Activated CD8-positive, alpha-beta memory T cell treated with anti-CD3 and anti-CD28 coated beads for 24 hours (primary cell): ENCODE measurements at places on chromosomes 16 and 17.

DNA sequence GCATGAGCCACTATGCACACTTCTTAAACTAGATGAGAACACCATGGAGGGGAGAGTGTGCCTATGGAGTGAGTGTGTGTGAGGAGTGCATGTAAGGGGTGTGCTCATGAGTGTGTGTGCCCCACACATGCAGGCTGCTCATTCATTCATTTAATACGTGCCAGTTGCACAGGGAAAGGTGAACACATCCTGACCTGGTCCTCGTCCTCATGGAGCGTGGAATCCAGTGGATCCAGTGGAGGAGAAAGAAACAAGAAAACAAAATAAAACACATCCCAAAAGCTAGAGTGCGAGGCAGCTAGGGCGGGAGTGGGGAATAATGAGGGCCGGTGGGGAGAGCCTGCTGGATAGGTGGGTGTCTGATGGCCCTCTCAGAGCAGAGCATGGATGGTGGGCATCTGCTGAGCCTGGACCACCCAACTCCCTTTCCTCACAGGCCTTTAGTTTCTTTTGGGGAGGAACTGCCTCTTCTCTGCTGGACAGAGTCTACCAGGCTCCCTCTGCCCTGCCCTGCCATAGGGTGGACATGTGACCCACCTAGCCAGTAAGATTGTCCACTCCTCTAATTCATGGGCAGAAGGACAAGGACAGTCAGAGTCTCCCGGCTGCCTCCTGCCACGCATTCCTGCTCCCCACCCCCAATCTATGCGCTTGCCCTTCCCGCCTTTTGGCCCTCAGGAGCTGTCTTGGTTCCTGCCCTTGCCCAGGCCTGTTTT is 204.3 kb downstream of the RAB11FIP4 start:
- DNase-seq: no peak

GRCh38 chr17:73652886-73653480 is 8.7 kb upstream of the SDK2 start:
- no peak for DNase-seq

DNA sequence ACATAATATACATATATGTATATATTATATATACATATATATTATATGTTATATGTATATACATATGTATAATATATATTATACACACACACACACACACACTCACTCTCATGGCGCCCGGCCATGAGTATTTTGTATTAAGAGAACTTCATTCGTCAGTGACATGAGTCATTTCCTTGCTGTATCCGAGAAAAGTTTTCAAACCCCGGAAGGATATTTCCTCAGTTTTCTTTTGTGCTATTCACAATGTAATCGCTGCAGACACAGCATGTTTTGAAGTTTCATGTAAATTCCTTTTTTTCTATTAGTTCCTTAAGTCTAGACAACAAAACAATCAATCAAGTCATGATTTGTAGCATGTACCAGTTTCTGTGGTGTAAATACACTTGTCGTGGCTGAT is 33.3 kb downstream of the OR1D5 start:
- no peak for DNase-seq

DNA sequence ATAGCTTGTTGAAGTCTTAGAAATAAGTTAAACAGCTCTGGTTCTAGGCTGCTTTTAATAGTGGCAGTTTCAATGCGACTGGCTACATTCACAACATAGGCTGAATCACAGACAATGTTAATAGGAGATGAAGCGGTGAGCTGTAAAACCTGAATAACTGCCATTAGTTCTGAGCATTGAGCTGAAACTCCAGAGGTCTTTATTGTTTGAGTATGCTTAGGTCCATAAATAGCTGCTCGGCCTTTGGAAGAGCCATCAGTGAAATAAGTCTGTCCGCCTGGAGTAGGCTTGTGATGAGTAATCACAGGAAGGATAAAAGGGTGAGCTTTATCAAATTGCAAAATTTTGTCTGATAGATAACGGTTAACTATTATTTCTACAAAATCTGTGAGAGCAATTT is 9.4 kb upstream of the ZNF689 start:
- DNase-seq: no peak

GRCh38 chr16:60463986-60464385 is 1572.3 kb downstream of the CDH8 start:
- DNase-seq: no peak

GRCh38 chr17:73744411-73744810 is 100.2 kb upstream of the SDK2 start:
- no peak for DNase-seq
